Neural cell (in vitro differentiated cells): ENCODE measurements at places on chromosomes 5 and 9. TPM values are rescaled to one million over a fixed set of nuclear protein-coding genes. Genes with fewer than 3 reads are reported as not detected.

The GLRA1 gene
- polyA plus RNA-seq: not detected in 2 replicates

The GRHPR gene
- polyA plus RNA-seq: 128 and 137 TPM in 2 replicates

The PCDHA7 gene
- 2.9 and 3.3 TPM in 2 replicates for polyA plus RNA-seq

The FOXD4L6 gene
- 0.40 and 2.3 TPM in 2 replicates for polyA plus RNA-seq

The PDZD2 gene
- polyA plus RNA-seq: 3.1 and 4.0 TPM in 2 replicates

The IL9 gene
- not detected in 2 replicates for polyA plus RNA-seq

The SH3RF2 gene
- not detected in 2 replicates for polyA plus RNA-seq

The CNTNAP3B gene
- polyA plus RNA-seq: 9.7 and 12.6 TPM in 2 replicates

The LHX6 gene
- 0.14 and 0.26 TPM in 2 replicates for polyA plus RNA-seq

The TRIM23 gene
- 28.2 and 29.0 TPM in 2 replicates for polyA plus RNA-seq

The IFNW1 gene
- polyA plus RNA-seq: not detected in 2 replicates

The SMIM33 gene
- polyA plus RNA-seq: not detected in 2 replicates

The PCA3 gene
- polyA plus RNA-seq: 0.16 TPM in 1 of 2 replicates, not detected in the other

The PLAC8L1 gene
- polyA plus RNA-seq: 0.93 and 1.2 TPM in 2 replicates

The HAPLN1 gene
- 0.10 TPM in 2 replicates for polyA plus RNA-seq

The C5orf46 gene
- not detected in 2 replicates for polyA plus RNA-seq

The CYLC2 gene
- polyA plus RNA-seq: not detected in 2 replicates

The SLC4A9 gene
- polyA plus RNA-seq: not detected in 2 replicates

The MROH2B gene
- polyA plus RNA-seq: not detected in 2 replicates

The NOP16 gene
- polyA plus RNA-seq: 23.9 and 29.9 TPM in 2 replicates

The NR6A1 gene
- 2.6 and 4.3 TPM in 2 replicates for polyA plus RNA-seq

The PROB1 gene
- 0.74 and 1.2 TPM in 2 replicates for polyA plus RNA-seq

The LCN6 gene
- not detected in 2 replicates for polyA plus RNA-seq

The HACD4 gene
- polyA plus RNA-seq: not detected in 2 replicates

The SLC6A3 gene
- 0.77 TPM in 1 of 2 replicates, not detected in the other for polyA plus RNA-seq

The CSF2 gene
- not detected in 2 replicates for polyA plus RNA-seq

The MZB1 gene
- not detected in 2 replicates for polyA plus RNA-seq

The MRRF gene
- polyA plus RNA-seq: 40.7 and 46.9 TPM in 2 replicates

The GMCL2 gene
- not detected in 2 replicates for polyA plus RNA-seq

The PRDM9 gene
- not detected in 2 replicates for polyA plus RNA-seq

The KDM4C gene
- 20.7 and 21.1 TPM in 2 replicates for polyA plus RNA-seq

The PTAR1 gene
- polyA plus RNA-seq: 17.7 and 21.7 TPM in 2 replicates

The PAEP gene
- not detected in 2 replicates for polyA plus RNA-seq

The PLCXD3 gene
- polyA plus RNA-seq: 3.9 and 6.6 TPM in 2 replicates

The PHF24 gene
- 1.8 and 2.4 TPM in 2 replicates for polyA plus RNA-seq

The JAKMIP2 gene
- polyA plus RNA-seq: 44.0 and 46.3 TPM in 2 replicates

The TXNDC8 gene
- not detected in 2 replicates for polyA plus RNA-seq

The C8G gene
- not detected in 2 replicates for polyA plus RNA-seq

The CDX1 gene
- polyA plus RNA-seq: not detected in 2 replicates
